ENCODE measurements at places on chromosomes 13 and 19.

GRCh38 chr19:57888560-57889231, at the start of gene ZNF814:
Gene ZNF814, minus strand, starts transcription at chr19:57889037. Its CDS starts 235 bp downstream, at chr19:57888802.
- peak; percentile 19 for DNase-seq

GRCh38 chr13:95181586-95181985, 119.7 kb downstream of the ABCC4 start:
- no peak for DNase-seq

DNA sequence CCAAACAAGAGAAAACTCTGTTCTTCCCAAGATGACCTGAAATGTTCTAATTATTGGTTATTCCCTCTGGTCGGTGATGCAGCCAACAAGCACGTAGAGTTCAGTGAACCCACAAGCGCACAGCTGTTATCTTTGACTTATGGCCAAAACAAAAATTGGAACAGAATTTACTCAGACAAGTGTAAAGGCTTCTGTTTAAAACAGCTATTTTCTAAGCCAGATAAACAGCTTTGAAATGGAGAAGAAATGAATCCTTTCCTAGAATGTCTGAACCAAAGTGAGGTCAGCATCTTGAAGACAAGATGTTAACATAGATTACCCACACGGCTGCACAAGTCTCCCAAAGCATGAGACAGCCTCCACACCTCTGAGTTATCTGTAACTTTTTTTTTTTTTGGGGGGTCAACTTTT, 669.2 kb downstream of the DIAPH3 start:
- DNase-seq = peak; percentile 75

- DNase-seq = no peak
Measured at GRCh38 chr13:74835579-74835978, 646.4 kb downstream of the TBC1D4 start.

- DNase-seq = no peak
Measured at GRCh38 chr13:61142506-61142905, 273.1 kb downstream of the PCDH20 start.

- DNase-seq = no peak
Measured at GRCh38 chr13:62331384-62331783, 915.7 kb upstream of the PCDH20 start.

- no peak for DNase-seq
Measured at GRCh38 chr19:47019431-47020041, at the start of gene NPAS1. Gene NPAS1, plus strand, starts transcription at chr19:47019837. Its CDS starts 1,211 bp downstream, at chr19:47021048.

GRCh38 chr19:29676586-29676985, 11.3 kb downstream of the PLEKHF1 start:
- DNase-seq = no peak

DNA sequence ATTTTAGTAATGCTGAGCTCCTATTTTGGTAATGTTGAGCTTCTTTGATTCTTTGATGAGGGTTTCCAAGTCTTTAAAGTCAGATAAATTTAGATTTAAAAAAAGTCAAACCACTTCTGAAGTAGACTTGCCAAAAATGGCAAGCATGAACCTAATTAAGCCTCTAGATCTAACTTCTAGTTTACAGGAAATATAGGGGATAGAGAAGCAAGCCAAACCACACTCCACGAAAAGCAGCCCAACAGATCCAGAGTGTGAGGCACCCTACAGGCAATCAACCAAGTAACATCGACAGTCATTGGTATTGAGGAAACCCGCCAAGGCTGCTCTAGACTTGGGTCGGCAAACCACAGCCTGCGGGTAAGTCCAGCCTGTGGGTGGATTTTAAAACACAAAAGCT, 3.7 kb downstream of the GGACT start:
- DNase-seq = no peak

DNA sequence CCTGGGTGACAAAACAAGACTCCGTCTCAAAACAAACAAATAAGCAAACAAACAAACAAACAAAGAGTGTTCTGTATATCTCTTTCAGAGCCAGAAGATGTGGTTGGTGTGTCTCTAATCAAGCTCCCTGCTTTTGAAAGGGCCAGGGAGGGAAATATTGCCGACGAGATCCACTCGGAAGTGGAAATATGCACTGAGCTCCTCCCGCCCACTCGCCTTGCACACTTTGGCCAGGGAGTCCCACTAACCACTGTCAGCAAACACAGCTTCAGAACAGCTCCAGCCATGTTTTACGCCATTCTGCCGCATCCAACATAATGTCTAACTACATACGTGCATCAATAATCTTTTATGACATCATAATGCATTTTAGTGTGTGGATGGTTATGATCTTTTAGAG, 155.5 kb upstream of the VSTM2B start:
- DNase-seq = no peak

- DNase-seq = no peak
Measured at GRCh38 chr13:25766991-25767390, 284.8 kb downstream of the SHISA2 start.

DNA sequence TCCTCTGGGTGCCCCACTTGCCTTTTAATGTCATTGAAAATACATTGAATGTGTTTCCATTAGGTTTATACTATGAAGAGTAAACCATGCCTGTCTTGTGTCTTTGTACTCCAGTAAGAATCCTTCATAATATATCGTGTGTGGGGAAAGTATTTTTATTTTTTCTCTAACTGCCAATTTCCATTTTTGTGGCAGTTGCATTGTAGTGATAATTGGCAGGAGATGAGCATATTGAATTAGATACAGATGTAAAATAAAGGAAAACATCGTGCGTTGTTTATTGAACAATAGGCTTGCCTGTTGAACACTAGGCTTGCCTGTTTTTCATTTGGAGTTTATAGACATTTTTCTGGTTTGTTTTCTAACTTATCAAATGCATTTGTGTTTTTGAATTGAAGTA, 218.8 kb downstream of the NBEA start:
- DNase-seq = no peak

GRCh38 chr19:13054626-13055212, 47.9 kb downstream of the LYL1 start:
- no peak for DNase-seq

GRCh38 chr19:18701250-18701608, 17.7 kb downstream of the CRTC1 start:
- no peak for DNase-seq

Measured in skeletal muscle cell (primary cell).